ENCODE measurements at places on chromosomes 3 and 15.

DNA sequence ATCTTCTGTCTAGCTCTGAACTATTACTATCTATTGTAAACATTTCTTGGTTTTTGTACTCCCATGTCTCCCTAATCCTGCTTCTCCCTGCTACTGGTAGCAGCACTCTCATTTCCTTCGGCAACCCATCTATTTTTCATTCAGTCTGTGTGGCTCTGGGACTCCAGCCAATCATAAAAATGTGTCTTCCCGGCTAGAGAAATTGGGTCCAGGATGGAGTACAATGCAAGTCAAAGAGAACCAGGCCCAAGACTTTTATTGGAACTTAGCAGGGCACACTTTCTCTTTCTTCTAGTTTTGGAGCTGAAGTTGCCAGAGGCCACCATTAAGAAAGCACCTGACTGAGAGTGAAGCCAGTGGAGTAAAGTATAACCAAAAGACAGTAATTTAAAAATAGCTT, 22.8 kb upstream of the ARHGEF26 start:
- DNase-seq = no peak

DNA sequence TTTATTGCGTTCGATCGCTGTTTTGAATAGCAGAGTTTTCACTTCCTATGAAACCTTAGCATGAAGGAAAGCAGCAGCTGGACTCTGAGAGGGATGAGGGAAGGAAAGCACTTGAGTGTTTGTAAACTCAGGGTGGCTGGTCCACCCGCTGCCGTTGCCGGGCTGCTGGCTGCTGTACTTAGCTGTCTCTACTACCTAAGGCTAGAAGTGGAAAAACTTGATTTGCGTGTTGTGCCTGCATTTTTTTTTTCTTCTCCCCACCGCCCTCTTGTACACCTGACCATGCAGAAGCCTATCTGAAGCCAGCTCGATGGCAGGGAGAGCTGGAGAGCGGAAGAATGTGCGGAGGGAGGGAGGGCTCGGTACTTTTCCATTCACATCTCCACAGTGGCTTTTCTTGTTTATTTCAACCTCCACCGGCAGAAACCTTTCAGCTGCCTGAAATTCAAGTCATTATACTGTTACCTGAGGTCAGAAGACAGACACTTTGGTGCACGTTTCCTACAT, 4.8 kb upstream of the BCL6 start:
- no peak for DNase-seq

DNA sequence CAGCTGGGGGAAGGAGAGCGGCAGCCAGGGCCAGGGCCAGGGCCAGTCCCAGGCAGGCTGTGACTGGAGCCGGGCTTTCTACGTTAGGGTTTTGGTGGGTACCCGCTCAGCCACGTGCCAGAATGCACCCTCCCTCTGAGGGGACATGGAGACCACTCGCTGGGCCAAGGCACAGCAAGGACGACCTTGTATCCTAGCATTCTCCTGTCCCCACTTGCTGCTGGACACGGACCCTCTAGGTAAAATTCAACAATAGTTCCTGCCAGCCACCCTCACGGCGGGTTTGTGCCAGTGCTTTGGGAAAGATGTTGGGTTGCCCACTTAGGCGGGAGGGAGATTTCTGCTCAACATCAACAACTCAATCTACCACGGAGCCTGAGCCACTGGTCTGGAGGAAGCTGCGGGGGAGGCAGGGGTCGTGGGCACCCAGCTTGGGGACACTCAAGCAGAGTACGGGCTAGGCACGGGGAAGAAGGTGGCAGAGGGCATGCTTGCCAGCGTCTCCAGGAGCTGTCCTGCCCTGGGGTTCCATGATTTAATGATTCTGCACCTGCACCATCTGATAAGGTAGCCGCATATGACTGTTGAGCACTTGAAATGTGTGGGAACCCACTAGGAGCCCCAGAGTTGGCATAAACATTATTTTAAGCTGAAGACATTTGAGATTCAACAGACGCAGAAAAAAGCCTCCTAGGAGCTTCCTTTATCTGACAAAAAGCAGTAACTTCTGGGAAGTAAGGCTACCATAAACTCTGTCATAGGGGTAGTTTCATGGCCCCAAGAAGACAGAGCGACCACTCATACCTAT, 22.5 kb upstream of the C15orf39 start:
- no peak for DNase-seq

DNA sequence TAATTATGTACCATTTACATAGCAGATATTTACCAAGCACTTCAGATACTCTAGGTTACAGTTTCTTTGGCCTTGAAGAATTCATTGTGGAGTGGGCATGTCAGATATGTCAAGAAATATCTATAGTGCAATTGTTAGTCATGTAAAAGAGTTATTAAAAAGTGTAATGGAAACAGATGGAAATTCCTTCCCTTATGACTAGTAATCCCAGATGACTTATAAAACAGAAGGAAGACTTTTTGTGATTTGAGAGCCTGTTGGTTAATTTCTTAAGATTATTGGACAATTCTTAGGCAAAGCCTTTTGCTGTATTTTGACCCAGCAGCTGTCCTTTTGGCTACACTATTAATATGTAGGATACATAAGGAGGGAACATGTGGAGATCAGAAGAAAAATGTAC, 708.9 kb upstream of the NECTIN3 start:
- no peak for DNase-seq

DNA sequence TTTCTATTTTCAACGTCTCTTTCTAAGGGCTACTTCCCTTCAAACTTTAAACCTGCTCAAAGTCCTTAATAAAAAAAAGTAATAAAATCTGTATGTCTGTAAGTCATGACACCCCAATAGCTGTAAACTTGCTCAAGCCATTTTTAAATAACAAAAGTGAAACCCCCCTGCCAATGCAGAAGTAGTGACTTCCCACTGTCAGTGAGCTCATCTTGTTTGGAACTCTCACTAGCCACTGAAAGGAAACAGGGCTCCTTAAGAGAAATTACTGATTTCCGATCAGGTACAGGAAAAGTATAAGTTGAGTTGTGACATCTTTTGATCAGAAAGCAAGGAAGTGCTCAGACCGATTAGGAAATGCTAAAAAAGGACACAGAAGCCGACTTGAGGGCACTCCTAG, 27.6 kb upstream of the GPR171 start:
- no peak for DNase-seq

DNA sequence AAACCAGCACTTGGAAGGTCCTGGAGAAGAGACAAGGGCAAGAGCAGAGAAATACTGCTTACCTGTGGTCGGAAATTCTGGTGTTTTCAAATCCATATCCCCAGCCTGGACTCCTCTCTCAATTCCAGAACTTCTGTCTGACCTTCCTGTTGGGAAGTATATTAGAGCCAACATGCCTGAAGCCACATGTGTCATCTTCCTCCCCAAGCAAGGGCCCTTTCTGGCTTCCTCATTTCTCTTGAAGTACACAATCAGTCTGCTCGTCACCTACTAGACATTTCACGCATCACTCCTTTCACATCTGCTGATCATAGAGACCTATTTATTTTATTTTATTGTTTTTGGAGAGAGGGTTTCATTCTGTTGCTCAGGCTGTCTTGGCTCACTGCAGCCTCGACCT, 8.4 kb downstream of the PARP14 start:
- DNase-seq = no peak

Data from activated T-cell treated with anti-CD3 and anti-CD28 coated beads for 48 hours (primary cell).